Activated T-cell treated with anti-CD3 and anti-CD28 coated beads for 24 hours (primary cell): ENCODE measurements at places on chromosomes 7 and 10.

DNA sequence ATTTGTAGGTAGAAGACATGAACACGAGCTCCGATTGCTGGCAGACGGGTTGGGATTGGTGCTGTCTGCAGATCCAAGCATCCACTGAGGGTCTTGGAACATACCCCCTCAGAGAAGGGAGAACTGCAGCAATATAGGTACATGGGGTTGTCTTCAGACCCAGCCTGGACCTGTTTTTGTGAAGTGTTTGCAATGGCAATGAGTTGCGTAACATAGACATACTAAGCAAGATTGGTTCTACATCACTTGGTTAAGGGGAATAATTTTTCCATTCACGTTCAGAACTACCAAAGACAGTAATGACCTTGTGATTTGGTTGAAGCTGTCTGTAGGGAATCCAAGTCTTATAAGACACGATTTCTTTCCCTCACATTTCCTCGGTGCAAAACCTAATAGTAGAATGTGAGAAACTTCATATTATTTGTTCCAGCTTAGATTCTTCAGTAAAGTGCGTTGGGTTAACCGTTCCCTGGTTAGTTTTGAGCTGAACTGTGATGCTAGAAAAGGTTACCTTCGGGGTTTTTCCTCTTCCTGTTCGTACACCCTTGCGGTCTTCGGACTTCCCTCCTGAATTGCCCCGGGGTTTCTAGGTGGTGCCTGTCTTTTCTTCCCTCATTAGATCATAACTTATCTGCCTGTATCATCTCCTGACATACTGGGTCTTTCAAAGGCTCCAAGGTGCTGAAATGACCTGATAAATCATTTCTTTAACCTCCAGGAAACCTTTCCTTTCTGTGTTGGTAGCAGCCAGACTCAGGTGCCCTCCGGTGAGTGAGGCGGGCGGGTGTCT lies 14.4 kb downstream of the PROSER2 start:
- DNase-seq, result no peak

DNA sequence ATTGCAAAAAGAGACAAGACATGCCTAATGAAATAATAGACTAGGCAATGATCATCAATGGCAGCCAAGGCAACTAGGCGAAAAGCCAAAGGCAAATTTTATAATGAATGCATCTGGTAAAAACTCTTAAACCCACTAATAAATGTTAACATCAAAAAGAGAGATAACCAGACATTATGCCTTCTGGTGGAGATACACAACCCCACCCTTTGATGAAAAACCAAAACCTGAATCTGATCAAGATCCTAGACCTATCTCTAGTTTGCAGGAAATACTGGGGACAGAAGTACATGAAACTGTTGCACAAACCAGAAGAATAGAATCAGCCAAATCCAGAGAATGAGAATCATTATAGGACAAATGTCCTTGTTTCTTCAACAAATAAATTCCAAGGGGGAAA lies 22.0 kb upstream of the GSAP start:
- no peak for DNase-seq

DNA sequence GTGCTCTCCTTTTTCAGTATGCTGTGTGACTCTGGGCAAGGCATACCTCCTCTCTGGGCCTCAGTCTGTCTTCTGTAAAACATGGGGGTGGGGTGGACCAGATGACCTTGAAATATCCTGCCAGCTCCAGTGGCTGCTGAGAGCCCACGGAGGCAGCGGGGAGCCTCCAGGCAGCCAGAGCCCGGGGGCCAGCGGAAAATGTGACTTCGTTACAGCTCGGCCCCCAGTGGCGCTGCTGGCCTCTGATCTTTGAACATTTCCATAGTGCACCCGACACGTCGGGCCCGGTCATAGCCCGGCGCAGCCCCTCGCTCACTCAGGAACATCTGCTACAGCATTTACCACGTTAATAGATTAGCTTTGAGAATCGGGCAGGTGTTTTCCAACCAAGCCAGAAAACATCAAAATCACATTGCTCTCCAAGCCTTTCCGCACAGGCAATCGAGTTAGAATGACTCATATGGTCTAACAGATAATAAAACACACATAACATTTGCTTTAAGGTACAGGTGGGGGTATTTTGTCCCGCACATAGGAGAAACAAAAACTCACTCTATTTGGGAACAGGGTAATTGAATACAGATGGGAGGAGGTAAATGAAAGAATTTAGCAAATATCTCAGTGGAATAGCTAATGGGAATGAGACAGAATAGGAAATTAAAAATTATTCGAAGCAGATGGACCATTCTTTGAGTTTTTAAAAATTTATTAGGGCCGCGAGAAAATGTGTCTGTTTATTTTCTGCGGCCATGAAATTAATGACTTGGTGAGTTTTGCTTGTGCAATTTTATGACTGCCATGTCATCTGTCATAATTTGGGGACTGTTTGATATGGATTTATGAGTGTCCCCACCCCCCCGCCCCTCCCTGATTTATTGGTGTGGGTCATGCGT lies 26.3 kb upstream of the COMTD1 start:
- DNase-seq, result no peak

GRCh38 chr7:38367301-38367890 lies 94.0 kb upstream of the TARP start:
- DNase-seq, result no peak

GRCh38 chr7:82247814-82248433 lies 195.7 kb downstream of the CACNA2D1 start:
- no peak for DNase-seq

- no peak for DNase-seq
Observed at GRCh38 chr7:139431459-139431858, 52.0 kb downstream of the KLRG2 start.

DNA sequence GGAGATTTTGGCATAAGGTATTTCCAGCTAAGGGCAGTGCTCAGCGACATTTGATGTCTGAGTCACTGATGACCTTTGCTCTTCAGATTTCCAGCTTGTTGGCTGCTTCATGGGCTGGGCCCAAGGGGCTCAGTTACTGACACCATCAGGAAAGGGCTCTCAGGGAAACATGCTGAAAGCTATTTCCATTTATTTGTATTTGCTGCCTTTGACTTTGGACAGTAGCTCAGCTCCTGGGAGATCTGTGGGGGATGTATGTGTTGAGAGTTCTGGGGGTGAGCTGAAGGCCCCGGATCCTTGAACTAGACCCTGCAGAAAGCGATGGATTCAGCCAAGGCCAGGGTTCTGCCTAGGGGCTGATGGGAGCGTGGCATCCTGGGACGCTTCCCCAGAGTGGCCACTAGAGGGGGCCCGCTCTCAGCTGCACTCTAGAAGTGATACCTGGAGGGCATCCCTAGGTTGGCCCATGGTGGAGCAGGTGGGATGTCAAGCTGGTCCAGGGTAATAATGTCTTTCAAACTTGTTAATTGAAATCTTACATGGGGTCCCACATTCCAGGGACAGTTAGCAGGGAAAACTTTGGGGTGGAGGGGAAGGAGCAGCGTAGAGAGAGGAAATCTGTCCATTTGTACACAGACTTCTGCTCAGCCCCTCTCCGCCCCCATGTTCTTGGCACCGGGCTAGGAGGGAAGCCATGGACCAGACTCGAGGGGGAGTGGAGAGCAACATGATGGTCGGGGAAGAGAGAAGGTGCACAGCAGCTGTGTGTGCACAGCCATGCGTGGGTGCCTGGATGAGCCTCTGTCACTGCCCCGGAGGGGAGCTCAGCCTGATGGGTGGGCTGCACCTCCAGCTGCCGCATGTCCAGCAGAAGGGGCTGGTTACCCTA lies 3.0 kb upstream of the BTBD16 start:
- DNase-seq, result peak; percentile 23
